ENCODE measurements at places on chromosomes 4 and X.

GRCh38 chr4:182736207-182736606 is 181.0 kb downstream of the DCTD start:
- no peak for DNase-seq

DNA sequence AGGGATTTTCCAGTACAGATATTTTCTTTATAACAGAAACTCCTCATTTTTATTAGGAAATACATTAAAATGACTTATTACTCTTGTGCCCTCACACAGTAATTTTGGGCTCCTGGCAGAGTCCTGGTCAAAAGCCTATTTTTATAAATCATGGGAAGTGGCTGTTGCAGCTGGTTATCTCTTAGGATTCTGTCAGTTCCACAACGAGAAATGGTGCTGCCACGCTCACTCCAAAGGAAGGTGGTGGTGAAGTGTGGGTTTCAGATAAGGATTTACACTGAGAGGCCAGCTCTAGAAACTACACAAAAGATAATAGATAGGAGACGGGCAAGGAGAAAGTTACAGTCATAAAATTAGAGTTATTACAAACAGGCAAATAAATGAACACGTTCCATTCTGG is 159.2 kb upstream of the FAM241A start:
- no peak for DNase-seq

- DNase-seq, result peak; percentile 75
These were observed 103.5 kb downstream of the RPA4 start for GRCh38 chrX:96987228-96987627.

- no peak for DNase-seq
These were observed 26.3 kb downstream of the EFHC2 start for GRCh38 chrX:44317181-44317580.

DNA sequence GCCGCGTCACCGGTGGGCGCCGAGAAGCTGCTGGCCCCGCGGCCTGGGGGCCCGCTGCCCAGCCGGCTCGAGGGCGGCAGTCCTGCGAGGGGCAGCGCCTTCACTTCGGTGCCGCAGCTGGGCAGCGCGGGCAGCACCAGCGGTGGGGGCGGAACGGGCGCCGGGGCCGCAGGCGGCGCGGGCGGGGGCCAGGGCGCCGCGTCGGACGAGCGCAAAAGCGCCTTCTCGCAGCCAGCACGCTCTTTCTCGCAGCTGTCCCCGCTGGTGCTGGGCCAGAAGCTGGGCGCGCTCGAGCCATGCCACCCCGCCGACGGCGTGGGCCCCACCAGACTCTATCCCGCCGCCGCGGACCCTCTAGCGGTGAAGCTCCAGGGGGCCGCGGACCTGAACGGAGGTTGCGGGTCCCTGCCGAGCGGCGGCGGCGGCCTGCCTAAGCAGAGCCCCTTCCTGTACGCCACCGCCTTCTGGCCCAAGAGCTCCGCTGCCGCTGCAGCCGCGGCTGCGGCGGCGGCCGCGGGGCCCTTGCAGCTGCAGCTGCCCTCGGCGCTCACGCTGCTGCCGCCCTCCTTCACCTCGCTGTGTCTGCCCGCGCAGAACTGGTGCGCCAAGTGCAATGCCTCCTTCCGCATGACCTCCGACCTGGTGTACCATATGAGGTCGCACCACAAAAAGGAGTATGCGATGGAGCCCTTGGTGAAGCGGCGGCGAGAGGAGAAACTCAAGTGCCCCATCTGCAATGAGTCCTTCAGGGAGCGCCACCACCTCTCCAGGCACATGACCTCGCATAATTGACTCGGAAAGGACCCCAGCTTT is 5.6 kb downstream of the PRDM8 start:
- peak; percentile 35 for DNase-seq

GRCh38 chr4:77582156-77582555 is 23.5 kb upstream of the CXCL13 start:
- DNase-seq, result no peak

DNA sequence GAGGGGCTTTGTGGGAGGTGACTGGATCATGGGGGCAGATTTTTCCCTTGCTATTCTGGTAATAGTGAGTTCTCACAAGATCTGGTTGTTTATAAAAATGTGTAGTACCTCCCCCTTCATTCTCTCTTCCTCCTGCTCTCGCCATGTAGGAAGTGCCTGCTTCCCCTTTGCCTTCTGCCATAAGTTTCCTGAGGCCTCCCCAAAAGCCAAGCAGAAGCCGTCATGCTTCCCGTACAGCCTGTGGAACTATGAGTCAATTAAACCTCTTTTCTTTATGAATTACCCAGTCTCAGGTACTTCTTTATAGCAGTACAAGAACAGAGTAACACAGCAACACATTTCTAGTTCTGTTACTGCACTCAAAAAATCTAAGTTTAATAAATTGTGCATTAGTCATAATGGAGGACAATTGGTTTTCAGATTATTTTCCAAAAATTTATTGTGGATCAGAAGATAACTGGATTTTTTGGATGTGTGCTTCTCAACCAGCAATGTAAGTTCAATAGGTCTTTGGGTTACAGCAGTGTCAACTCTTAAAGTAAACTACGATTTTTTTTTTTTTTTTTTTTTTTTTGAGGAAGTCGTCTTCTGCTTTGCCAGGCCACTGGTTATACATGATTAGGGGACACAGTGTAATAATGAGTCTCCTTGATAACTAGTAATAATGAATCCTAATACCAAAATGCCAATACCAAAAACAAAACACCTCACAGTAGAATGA is 69.9 kb downstream of the CHIC2 start:
- DNase-seq, result no peak

GRCh38 chr4:146957237-146957636 is 11.6 kb upstream of the TTC29 start:
- DNase-seq, result peak; percentile 85

GRCh38 chr4:84151574-84151973 is 347.5 kb downstream of the NKX6-1 start:
- no peak for DNase-seq

GRCh38 chrX:1020634-1021166 is 191.7 kb downstream of the CRLF2 start:
- DNase-seq, result no peak

DNA sequence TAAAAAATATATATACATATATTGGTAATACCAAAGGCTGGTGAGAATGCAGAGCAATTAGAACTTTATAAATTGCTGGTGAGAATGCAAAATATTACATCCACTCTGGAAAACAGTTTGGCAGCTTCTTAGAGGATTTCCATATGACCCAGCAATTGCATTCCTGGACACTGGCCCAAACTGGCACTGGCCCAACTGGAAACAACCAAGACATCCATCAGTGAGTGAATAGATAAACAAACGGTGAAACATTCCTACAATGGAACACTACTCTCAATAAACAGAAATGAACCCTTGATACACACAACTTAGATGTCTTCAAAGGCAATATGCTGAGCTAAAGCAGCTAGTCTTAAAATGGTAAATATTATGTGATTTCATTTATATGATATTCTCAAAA is 524.2 kb downstream of the IQCM start:
- DNase-seq, result peak; percentile 43

DNA sequence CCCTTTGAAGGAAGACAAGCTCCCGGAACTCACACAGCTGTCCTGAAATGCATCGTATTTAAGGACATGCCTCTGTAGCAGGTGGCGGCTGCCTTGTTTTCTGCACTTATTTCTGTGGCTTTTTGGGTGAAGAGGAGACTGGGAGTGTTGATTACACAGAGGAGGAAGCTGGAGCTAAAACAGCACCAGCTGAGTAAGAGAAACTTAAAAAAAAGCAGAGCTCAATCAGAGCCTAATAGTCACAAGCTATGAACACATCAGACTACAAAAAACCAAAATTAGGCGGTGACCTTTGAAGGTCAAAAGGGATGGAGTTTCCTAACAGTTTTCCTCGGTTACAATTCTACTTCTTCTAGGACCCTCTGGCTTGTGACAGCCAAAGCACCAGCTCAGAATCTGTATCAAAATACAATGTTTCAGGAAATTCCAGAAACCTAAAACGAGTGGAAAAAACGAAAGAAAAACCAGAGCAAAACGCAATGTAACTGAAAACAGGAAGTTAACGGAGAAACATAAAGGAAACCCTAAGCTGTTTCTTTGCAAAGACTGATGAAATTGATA is 13.5 kb downstream of the PRKX start:
- DNase-seq, result no peak
